ENCODE measurements at places on chromosomes 4 and X.

DNA sequence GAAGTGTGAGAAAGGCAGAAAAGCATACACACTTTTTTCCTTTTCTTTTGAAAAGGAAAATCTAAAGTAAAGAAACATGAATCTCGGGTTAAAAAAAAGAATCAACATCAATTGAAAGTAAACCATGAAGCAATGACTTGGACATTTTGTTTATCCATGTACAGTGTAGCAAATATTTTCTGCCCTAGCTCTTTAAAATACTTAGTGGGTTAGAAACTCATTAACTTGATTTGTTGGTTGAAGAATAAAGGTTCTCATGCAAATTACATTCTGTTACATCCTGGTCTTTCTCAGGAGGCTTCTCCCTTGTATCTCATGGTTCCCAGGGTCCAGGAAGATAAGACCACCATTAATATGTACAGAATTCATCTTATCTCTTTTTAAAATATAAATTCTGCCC is 9.0 kb upstream of the MEPE start:
- DNase-seq, result no peak

- DNase-seq, result no peak
These were observed 105.9 kb downstream of the CT47B1 start for GRCh38 chrX:120769576-120770341.

GRCh38 chrX:115958687-115959359 is 211.7 kb upstream of the AGTR2 start:
- no peak for DNase-seq

- no peak for DNase-seq
These were observed 63.2 kb downstream of the CLDN22 start for GRCh38 chr4:183256756-183257385.

- DNase-seq, result no peak
These were observed 37.3 kb downstream of the ACOX3 start for GRCh38 chr4:8403173-8403753.

DNA sequence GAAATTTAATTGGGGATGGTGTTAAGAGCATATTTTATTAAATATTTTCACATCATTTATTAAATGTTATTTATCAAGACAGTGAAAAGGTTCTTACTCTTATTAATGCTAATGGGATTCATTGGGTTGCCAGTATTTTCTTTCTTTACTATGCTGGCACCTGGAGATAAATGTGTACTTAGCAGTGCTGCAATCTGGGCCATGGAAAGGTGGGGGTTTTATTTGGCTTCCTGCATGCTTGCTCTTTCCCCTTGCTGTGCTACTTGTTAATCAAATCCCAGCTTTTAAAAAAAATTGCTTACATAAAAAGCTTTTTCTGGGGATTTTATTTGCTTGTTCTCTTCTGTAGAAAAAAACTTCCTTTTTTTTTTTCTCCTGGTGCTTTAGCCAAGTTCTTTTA is 48.3 kb downstream of the ZAR1 start:
- DNase-seq, result no peak

GRCh38 chr4:176999935-177000543 is 207.3 kb upstream of the VEGFC start:
- DNase-seq, result no peak

DNA sequence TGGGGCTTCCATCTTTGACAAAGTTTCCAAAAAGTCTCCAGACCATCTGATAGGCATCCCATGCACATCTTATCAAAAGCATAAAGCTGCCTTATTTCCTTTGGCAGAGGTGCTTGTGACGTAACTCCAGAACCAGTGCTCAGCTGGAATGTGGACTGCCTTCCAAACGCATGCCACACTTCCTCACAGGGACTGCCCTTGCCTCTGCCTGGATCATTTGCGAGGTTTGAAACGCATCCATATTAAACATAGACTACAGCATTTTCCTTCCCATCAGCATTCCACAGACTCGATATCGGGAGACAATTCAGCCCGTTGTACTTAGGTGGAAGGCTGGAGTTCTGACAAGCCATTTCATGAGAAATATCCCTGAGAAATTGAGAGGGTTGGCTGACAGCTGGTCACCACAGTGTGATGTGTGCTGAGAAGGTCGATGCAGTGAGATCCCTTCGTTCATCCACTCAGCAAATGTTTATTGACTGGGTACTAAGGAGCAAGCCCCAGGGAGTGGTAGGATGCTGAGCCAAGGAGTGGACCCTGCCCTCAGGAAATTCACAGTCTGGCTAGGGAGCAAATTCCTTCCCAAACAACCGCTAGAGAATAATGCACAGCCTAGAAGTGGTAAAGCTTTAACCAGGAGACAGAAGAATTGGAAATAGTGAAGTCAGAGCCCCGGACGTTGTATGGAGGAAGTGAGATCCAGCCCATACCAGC is 376.0 kb downstream of the BCOR start:
- DNase-seq, result no peak

DNA sequence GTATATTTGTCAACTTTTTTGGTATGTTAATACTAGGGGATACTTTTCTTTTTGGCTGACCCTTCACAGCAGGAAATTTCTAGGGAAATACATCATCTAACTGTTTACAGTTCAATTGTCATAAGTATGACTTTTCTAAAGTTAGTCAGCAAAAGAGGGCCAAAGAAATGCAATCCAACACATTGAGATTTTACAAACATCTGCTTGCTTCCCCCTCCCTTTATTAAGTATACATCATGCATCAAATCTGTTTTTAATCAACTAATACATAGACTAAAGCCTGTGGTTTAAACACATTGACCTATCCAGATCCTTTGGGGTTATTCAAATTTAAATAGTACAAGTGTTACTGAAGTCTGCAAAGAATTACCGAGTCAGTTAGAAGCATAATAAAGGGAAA is 93.9 kb downstream of the MID1 start:
- no peak for DNase-seq

DNA sequence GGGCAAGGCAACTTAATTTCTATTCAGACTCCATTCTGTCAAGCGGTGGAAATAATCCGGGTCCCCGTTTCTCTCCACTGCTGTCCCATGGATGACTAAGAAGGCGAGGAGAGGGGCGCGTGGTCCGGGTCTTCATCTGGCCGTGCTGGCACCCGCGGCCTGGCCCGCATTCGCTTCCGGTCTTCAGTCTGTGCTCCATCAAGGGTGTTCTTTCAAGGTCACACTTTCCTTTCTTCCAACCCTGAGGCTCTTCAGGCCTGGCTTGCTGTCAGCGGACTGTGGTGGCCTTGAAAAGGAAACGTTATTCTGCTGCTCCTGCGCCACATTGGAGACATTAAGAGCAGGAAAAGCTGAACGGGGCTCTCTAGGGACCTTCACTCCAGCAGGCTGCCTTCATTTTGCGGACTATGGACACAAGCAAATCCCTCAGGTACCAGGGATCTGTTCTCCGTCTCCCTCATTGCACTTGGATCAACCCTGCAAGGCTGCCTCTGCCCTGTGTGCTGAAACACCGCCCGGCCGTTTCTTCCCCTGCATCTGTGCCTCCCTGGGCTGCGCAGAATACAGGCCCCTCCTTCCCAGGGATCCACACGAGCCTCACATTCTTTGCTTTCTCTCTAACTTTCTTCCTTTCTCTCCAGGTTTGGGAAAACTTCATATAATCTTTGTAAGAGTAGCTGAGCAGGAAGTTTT is 5.7 kb upstream of the SLC25A4 start:
- DNase-seq, result no peak

DNA sequence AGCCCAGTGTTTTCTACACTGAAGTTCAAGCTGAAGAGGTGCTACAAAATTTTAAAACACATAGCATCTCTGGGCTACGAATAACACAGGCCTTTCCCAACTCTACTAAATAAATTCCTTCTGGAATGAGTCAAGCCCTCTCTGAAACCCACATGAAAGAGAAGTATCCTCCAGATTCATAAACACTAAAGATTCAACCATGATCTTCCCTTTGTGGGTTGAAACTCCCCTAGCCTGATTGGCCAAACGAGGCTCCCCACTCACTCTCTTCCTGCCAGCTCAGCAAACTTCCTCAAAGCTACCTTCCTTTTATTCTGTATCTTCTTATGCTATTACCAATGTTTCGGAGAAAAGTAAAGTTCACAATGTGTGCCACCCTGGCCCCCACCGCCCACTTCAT is 95.4 kb downstream of the NKX6-1 start:
- no peak for DNase-seq

All from activated CD8-positive, alpha-beta memory T cell treated with anti-CD3 and anti-CD28 coated beads for 1 hour (primary cell).